ENCODE measurements at places on chromosomes 1 and 21.

- DNase-seq: no peak
Observed at GRCh38 chr1:2597441-2598328, 11.1 kb downstream of the PRXL2B start.

- DNase-seq: peak; percentile 78
Observed at GRCh38 chr21:42227909-42228708, 9.2 kb downstream of the ABCG1 start.

DNA sequence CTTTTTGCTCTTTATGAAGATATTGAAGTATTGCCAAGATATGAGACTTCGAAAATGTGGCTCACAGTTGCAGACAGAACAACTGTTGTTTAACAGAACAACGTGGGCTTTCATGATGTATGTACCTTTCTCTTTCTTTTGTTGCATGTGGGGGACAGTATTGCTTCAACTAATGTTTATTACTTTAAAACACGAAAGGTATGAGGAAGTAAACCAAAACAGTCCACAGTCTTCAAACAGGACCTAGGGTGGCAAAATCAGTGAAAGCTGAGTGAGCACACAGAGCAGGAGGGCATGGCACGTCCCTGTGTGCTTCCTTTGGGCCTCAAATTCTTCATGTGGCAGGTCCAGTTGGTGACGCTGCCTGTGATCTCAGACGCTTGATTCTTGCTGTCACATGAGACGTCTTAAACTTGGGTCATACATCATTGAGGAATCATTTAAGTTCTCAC lies 7.8 kb upstream of the CHAF1B start:
- DNase-seq: no peak

- no peak for DNase-seq
Observed at GRCh38 chr1:52364235-52364839, 1.7 kb downstream of the CC2D1B start.

- DNase-seq: no peak
Observed at GRCh38 chr1:156055281-156056048, 883 bp downstream of the LAMTOR2 start.

- DNase-seq: no peak
Observed at GRCh38 chr1:98940069-98940721, 64.5 kb downstream of the PLPPR5 start.

GRCh38 chr1:224786533-224787250 lies 142.8 kb upstream of the DNAH14 start:
- no peak for DNase-seq

Measured in stimulated activated CD8-positive, alpha-beta memory T cell treated with anti-CD3 and anti-CD28 coated beads, Interleukin-15, amount 100 ng/mL, for 4 hours (primary cell).